ENCODE measurements at places on chromosomes 13 and 19.

DNA sequence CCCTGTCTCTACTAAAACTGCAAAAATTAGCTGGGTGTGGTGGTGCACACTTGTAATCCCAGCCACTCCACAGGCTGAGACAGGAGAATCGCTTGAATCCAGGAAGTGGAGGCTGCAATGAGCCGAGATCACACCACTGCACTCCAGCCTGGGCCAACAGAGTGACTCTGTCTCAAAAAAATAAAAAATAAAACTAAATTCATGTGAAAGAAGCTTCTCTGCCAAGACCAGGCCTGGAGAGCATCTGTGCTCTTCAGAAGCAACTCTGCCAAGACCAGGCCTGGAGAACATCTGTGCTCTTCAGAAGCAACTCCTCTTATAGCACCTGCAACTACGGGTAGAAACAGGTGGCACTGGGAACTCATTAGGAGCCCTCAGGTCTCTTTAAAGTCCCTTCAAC, 37.7 kb downstream of the CRYL1 start:
- no peak for DNase-seq

DNA sequence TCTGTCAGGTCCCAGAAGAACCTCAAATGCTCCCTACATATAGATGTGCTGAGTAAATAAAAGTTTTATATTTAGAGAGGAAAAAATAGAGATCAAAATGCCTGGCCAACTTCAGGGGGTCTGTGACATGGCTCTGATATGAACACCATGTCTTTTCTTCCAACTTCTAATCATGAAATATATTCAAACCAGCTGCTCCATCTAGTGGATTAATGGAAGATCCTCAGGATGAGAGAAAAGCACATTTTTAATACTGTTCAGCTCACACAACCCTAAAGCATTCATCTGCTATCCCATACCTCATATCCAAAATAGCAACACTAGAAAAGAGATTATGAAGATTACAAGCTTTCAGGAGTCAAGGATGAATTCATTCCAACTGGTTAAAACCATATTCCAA, 56.0 kb upstream of the DOCK9 start:
- DNase-seq, result no peak

DNA sequence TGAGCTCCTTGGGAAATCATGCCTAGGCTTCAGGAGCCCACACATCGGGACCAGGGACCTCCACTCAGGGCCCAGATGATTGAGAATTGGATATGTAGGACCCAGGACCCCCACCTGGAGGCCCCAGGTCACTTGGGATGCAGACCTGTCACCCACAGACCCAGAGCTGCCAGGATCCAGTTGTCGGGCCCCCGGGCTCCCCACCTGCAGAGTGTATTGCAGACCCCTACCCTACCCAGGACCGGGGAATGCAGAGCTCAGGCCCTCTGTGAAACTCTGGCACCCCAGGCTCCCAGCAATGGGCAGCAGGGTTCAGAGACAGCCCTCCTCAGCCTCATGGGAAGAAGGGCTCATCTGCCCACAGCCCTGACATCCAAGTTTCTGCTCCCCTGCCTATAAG, 5.9 kb downstream of the NFKBIB start:
- DNase-seq, result no peak

DNA sequence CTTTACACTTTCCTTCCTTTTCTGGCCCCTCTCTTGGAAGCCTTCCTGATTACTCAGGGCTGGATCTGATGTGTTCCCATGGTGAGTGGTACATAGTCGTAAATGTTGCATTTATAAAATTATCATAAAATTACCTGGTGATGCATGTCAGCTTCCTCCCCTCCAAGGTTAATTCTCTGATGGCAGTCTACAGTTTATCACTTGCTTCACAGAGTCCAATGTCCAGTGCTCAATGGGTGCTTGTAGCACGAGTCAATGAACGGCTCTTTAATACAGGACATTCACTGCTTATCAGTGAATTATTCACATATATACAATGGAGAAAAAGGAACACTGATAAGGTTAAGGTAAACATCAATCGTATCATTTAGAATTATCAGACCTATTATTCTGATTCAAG, 27.0 kb upstream of the OXGR1 start:
- DNase-seq, result no peak

DNA sequence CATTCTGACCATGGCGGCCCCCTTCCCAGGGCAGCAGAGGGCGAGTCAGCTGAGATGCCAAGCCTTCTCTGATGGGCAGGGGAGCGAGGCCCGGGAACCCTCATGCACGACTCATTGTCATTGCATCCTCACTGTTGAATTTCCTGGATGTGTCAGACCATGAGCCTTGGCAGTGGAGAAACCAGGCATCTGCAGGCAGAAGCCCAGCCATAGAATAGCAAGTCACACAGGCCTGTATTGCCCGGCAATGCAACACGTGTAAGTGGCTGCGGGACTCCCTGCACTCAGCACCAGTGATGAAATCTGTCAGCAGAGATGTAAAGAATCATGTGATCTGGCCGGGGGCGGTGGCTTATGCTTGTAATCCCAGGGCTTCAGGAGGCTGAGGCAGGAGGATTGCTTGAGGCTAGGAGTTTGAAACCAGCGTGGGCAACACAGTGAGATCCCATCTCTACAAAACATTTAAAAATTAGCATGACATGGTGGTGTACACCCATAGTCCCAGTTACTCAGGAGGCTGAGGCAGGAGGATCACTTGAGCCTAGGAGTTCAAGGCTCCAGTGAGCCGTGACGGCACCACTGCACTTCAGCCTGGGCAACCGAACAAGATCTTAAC, 199.7 kb downstream of the KATNAL1 start:
- DNase-seq, result no peak

GRCh38 chr13:51093574-51093973, 17.5 kb downstream of the C13orf42 start:
- DNase-seq, result no peak

GRCh38 chr19:45882652-45883585, 3.0 kb downstream of the IRF2BP1 start:
- DNase-seq, result peak; percentile 87

- no peak for DNase-seq
These were observed 283.0 kb downstream of the DNAJC15 start for GRCh38 chr13:43306372-43306771.

DNA sequence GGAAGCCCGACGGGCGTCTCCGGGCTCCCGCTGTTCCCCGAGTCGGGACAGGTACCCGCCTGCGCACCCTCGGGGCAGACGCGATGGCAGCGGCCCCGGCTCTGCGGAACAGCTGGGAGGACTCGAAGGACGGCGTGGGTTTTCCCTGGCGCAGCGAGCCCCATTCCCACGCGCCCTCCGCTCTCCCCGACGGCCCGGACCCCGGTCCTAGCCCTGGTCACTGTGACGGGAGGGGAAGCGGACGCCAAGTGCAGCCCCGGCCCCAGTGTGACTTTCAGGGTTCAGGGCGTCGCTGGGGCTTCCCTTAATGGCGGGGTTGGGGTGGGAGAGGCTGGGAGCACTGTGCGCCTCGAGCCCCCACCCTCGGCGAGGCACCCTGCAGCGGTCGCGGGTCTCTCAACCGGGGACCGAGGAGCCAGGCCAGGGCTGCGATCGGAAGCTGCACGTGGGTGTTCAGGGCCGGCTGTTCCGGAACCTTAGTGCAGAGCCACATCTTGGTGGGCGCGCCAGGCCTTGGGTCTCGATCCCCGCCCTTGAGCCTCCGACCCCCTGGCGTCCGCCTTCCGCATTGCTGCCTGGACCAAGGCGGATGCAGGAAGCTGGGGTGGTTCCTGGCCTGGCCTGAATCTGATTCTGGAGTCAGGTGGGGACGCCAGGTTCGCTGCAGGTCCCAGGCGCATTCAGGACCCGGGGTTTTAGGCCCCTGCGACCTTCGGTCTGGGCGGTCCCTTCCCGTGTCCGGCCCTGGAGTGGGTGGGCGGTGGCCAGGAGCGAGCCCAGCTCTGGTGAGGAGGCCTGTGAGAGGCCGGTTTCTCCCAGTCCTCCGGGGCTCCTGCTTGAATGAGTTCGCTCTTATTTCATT, 3.5 kb downstream of the LGALS7B start:
- DNase-seq, result no peak

DNA sequence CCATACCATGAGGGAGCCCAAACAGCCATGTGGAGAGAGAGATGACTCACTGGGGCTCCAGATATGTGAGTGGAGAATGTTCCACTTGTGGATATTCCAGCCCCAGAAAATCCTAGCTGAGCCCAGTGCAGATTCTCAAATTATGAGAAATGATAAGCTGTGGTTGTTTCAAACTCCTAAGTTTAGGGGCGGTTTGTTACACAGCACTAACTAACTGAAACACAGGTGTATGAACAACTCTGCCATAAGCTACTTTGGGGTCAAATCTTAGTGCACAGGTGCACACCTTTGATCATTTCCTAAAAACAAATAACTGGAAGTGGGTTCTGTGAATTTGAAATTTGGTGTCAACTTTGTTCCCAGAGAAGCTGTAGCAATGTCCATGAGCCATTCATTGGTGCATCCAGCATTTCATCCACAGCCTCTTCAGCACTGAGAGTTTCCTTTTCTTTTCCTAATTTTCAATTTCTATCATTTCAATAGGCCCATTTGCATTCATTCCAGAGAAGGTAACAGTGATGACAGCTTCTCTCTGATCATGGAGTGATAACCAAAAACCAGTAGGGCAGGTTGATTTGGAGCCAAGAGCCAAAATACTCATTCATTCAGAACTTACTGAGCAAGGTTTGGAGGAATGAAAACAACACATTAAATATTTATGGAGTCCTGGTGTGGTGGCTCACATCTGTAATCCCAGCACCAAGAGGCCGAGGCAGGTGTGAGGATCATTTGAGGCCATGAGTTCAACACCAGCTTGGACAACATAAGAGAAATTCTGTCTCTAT, 8.8 kb upstream of the CLPP start:
- no peak for DNase-seq

DNA sequence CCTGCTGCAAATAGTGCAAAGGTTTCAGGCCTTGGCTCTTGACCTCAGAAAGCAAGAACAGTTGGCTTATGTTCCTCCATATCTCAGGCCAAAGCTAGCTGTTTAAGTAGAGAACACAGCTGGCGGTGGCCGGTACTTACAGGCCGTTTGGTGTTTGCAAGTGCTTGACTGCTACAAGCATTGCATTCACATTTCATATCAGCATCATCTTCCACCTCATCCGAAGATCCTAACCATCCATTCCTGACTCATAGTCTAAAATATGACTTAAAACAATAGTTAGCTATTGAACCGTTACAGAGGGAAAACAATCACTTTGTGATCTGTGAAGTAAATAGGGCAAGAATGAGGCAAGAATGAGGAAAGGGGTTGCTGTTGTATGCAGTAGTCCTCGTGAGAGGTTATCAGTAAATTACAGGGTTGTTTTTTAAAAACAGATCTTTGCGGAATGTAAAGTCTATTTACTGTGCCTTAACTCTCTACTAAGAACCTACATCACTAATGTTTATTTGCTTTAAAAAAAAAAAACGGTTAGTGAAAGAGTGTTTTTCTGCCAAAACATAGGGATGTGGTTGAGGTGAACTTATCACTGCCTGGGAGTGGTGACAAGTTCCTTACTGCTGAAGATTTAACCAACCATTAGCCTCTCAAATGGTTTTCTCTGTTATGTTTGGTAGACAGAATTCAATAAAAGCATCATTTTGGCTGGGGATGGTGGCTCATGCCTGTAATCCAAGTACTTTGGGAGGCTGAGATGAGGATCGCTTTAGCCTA, 21.6 kb upstream of the WDR88 start:
- no peak for DNase-seq

DNA sequence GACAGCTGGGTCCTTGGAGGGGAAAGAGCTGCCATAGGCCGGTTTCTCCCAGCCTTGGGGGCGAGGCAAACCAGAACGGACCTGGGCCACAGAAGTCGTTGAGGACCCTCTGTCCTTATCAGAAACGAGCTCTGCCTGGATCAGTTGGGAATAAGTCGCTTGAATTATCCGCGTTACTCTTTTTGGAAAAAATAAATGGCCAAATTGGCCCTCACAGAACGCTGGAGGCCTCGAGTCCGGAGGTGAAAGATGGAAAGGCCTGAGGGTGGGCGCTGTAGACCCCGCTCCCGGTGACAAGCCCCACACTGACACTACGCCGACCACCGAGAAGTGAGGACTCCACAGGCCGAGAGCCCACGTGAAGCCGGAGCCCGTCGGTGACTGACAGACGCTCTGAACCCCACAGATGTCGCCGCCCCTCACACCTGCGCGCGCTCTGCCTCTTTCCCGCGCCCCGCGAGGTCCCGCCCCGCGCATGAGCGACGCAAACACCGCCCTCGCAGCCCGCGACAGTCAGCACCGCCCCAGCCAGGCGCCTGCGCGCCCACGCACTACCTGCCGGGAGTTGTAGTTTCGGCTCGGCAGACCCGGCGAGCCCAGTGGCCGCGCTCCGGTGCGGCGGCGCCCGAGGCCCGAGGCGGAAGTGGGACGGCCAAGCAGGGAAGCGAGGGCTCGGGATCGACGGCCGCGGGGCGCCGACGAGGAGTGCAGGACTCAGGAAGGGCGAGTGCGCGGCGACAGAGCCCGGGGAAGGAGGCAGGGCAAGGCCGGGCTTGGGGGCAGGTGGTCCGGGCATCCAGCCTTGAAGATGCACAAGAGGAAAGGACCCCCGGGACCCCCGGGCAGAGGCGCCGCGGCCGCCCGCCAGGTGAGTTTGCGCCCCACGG, at the start of the genes BRME1 and CC2D1A:
Gene BRME1, minus strand, starts transcription at position 484 of the 887 bp plus-strand sequence. CDS start 1,225 bp downstream, outside the sequence.
Gene CC2D1A, plus strand, starts transcription at position 568 of the 887 bp plus-strand sequence. Its CDS starts 241 bp downstream, at position 809.
- DNase-seq, result peak; percentile 93
